ENCODE measurements at places on chromosomes 3 and 15.
A peak's percentile ranks its signal among the peaks of the same experiment; 100 is the strongest.

DNA sequence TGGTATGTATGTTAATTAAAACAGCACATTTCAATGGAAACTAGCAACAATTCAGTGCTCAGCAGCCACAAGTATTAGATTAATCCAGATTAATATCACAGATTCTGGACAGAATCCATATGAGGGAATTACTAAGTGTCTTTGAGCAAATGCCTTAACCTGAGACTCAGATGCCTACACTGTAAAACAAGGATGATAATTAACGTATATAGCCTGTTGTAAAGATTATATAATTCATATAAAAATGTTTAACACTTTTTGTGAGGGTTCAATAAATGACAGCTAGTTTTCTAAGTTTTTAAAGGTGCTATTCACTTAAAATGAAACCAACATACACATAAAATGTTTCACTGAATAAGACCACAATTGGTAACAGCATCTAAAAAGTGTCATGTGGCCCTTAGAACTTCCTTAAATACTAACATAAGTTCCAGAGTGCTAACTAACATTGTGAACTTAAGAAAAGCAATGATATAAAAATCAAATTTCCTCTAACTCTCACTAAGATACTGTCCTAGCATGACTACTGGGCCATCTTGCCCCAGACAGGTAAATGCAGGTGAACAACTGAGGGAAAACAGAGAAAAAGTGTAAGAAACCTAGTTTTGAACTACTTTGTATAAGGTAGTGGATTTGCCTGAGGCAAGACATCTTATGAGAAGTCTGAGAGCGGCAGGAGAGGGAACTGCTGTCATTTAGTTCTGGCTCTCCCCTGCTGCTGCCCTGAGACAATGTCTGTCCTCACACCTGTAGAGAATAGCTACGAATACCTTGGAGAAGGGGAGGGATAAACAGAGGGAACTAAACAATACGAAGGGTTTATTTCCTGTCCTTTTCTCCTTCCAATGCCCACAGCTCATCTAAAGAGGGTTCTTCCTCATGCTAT, 151.3 kb downstream of the ADAM10 start:
- no peak for DNase-seq

DNA sequence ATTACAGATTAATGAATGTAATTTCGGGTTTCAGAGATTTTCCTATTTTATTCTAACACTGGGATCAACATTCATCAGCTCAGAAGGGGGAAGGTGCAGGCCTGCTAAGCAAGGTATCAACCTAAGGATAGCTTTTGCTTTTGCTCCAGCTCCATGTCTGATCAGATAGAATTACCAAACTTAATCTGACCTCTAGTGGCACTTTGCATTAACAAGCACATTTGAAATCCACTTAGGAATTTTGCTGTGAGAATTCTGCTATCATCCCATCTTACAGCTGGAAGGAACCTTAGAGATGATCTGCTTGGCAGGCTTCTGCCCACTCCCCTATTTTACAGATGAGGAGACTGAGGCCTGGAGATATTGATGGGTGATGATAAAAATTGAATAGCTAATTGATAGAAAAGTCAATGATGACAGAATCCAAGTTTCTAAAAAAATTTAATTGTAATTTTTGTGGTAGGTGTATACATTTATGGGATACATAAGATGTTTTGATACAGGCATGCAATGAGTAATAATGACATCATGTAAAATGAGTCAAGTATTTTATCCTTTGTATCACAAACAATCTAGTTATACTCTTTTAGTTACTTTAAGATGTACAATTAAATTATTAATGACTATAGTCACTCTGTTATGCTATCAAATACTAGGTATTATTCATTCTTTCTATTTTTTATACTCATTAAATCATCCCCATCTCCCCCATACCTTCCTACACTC, 209.2 kb upstream of the ZPLD1 start:
- peak; percentile 64 for DNase-seq

DNA sequence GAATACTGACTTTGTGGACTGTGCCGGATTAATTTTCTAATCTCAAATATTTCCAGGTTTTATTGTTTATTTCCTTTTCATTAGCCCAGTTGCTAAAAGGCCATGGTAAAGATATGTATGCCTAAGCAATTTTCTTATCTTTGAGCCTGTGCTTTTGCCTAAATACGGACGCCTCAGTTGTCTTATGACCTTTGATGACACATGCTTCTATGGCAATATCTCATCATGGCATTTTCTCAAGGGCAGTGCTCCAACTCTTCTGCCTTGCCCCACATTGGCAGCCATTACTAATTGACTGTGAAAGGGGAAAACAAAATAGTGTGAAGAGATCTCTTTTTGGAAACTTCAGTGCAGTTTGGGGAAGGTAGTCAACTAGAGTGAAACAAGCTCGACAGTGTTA, 809.6 kb upstream of the NR2F2 start:
- no peak for DNase-seq

DNA sequence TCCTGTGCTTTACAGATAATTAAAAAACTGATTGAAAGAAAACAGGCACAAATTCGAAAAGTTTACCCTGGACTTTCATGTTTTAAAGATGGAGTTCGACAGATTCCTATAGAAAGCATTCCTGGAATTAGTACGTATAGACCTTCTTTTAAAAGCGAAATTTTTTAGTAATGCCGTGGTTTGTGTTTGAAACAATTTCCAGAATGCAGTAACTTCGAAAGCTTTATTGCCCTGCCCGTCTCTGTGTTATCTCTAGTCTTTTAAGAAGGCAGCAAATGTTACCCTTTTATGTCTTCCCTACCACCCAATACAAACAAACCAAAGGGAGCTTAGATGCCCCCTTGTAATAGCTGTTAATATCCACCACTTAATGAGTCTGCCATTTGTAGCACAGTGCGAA, 39.7 kb downstream of the SGO1 start:
- DNase-seq: no peak

GRCh38 chr15:67783303-67783702, 42.0 kb upstream of the SKOR1 start:
- DNase-seq: no peak

GRCh38 chr3:76585794-76586392, 454.0 kb upstream of the ROBO2 start:
- DNase-seq: peak; percentile 43

DNA sequence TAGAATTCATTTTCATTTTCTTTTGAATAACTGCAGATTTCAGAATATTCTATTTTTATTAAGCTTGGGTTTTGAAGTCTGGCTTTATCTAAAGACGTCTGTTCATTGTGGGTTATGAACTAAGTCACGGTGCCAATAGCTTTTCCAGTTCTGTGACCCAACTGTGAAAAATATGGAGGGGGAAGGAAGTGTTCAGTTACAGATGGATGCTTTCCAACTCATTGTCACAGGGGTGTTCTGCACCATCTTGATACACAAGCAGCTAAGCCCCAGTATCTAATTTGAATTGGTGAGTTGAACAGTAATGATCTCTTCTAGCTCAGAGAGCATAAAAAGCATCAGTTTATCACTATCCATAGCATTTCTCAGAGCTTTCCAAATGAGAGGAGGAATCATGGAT, 710.6 kb downstream of the EDEM1 start:
- no peak for DNase-seq

- DNase-seq: no peak
Observed at GRCh38 chr15:92906020-92906419, 5.9 kb downstream of the CHD2 start.

- DNase-seq: no peak
Observed at GRCh38 chr15:45919806-45920205, 285.0 kb downstream of the SQOR start.

DNA sequence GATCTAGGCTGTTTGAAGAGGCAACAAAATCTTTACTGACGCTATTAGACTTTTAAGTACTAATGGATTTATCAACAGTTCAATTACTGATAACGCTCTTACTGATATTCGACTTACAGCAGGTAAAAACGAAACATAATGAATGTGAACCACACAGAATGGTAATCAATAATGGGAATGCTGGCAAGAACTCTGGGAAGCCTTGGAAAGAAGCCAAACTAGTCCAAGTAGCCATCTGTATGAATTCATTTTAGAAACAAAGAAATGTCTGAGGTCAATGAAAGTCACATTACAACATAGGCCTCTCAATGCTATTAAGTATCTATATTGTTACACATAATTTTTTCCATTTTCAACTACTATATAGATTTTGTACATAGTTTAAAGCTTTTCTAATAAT, 130.0 kb downstream of the DMXL2 start:
- DNase-seq: peak; percentile 73

DNA sequence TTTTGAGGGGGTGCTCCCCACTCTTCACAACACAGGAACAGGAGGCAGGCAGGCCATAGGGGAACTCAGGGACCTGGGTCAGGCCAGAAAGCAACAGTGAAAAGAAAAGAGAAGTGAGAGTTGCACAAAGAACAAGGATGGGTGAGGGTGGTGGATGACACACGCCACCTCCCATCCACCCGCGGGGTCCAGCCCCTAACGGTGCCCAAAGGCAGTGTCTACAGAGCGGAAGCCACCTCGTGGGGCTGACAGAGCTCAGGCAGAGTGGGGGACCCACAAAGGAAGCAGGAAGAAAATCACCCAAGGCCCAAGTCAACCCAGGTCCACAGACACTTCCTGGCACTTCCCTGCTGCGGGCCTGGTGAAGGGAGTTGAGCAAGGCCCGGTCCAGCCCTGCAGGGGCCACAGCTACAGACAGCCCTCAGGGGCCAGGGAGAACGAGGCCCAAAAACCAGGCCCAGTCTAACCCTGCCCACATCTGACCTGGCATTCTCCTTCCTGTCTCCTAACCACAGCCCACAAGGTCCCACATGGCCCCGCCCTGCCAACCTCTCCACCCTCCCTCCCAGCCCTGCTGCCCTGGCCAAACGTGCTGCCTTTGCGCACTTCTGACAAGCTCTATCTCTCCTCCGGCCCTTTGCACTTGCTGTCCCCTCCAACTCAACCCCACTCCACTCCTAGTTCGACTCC, 5.9 kb downstream of the NUP210 start:
- no peak for DNase-seq

DNA sequence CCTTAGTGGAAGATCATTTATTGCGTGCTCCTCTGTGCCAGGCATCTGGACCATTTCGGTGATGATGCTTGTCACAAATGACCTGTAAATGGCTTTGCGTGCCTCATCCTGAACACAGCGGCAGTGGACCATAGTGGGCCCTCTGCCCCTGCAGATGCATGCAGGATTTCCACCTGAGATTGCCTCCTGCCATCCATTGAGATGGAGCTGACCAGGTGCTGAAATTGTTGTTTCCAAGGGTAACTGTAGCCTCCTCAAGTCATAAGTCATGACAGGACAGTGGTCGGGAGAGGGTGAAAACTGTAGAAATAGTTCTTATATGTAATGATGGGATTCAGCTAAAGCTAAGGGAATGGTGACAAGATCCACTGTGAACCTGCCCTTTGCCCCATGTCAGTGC, 35.5 kb downstream of the CLSTN2 start:
- DNase-seq: no peak

DNA sequence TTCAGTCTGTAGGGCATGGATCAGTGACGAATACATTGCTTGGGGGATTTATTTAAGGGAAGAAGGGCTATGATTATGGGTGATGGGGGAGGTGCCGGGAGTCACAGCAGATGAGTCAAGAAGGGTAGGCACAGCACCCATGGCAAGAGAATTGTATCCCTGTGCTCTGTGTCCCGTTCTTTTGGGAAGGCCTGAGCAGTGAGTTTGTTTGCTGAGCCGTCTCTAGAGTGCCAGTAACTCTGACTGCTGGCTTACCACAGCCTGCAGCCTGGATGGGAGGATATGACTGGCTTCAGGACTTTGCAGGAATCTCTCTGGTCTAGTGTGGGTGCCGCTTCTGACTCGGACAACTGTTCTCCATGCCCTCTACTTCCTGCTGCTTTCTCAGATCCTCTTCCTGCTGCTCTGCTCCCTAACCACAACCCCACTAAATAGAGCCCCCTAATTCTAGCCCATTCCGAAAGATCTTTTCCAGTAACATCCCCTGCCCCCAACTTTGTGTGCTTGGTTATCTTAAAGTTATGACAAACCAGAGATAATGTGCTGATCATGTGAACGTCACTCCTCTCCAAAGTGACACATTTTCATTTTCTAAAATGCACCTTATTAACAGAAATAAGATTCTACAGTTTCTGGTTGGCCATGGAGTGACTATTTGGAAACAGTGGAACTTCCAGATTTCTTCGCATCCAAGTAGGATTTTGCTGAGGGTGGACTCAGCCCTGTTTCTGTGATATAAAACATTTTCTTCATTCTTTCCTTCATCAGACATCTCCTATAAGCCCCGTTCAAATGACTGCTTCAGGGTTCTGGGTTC, 239.0 kb downstream of the SLCO3A1 start:
- DNase-seq: no peak

GRCh38 chr3:16040991-16041390, 133.5 kb upstream of the GALNT15 start:
- DNase-seq: no peak

DNA sequence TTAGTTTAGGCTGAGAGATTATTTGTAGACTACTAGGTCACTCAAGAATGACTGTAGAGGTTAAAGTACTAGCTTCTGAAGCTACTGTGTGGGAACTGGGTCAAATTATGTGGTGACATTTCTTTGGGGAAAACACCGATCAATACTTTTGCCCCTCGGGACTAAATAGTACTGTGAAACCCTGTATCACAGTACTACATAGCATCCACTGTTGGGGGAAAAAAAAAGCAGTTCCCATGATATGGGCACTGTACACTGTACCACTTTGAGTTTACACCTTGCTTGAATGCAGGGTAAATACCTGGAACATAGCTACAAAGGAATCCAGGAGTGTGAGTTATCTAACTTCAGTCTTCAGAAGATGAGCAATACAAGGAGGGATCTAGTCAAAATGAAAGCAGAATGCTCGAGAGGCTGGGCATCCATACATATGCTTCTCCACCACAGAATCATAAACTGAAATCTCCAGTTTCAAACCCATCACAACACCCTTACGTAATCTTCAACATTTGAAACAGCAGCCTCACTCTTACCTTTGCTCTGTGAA, 311.4 kb downstream of the UNC13C start:
- DNase-seq: no peak

DNA sequence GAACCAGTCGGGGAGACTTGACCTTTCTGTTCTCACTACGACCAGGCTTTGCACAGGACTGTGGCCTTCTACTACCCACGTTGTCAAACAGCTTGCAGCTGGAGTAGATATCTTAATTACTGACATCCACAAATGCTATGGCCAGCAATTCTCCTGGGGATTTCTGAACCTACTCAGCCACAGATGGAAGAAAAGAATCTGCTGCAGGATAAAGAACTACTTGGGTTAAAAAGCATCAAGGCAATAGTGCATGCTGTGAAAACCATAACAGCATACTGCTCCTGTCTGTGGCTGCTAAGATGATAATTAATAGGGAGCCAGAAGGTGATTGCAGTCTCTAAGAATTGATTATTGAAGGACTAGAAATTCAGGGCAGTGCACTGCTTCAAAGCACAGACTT, 859.2 kb upstream of the SEMA6D start:
- DNase-seq: peak; percentile 97

DNA sequence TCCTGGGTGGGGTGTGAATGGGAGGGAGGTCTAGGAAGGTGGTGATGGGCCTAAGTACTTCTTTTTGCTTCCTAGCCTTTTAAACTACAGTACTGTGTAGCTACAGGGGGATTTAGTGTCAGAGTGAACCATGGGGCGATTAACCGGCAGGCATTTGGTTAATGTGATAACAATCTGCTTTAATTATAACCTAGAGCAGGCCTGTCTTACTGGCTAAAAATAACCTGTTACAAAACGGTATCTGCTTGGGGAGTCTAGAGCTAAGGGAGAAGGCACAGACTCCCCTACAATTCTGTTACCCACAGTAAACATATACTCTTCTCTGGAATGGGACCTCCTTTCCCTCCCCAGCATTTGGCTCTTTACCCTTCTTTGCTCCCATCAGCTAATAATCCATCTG, 85.4 kb downstream of the RBPMS2 start:
- DNase-seq: peak; percentile 48

- DNase-seq: no peak
Observed at GRCh38 chr3:111319598-111319997, 222.4 kb upstream of the CD96 start.

All from NCI-H69 (cell line).